ENCODE measurements at places on chromosomes 1 and 21. TPM values are rescaled to one million over a fixed set of nuclear protein-coding genes. Genes with fewer than 3 reads are reported as not detected.

GRCh38 chr21:42061195-42061985, 9.7 kb upstream of the UMODL1 start:
- no peak for DNase-seq

GRCh38 chr1:24679725-24680124, 36.6 kb downstream of the SRRM1 start:
- DNase-seq, result no peak

DNA sequence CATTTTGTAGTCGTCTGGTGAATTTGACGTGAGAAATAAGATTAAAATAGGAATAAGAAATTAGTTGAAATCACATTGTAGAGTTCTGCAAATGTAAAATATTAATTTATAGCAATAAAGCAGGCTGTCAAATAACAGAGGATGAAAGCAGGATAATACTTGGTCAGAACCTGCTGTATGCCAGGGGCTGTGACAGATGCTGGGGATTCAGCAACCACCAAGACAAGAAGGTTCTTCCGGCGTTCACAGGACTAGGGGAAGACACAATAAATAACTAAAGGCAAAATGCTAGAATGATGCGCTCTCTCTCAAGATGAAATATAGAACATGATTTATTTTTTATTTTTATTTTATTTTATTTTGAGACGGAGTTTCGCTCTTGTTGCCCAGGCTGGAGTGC, 6.8 kb upstream of the PARK7 start:
- DNase-seq, result no peak

GRCh38 chr1:232340446-232340845, 289.5 kb downstream of the SIPA1L2 start:
- DNase-seq, result no peak

CAMK2N1 gene
- 120 TPM for polyA plus RNA-seq
